Inflammatory macrophage (primary cell): ENCODE measurements at places on chromosomes 3 and 15.

- no peak for DNase-seq
Measured at GRCh38 chr3:67781871-67782270, 127.5 kb upstream of the SUCLG2 start.

DNA sequence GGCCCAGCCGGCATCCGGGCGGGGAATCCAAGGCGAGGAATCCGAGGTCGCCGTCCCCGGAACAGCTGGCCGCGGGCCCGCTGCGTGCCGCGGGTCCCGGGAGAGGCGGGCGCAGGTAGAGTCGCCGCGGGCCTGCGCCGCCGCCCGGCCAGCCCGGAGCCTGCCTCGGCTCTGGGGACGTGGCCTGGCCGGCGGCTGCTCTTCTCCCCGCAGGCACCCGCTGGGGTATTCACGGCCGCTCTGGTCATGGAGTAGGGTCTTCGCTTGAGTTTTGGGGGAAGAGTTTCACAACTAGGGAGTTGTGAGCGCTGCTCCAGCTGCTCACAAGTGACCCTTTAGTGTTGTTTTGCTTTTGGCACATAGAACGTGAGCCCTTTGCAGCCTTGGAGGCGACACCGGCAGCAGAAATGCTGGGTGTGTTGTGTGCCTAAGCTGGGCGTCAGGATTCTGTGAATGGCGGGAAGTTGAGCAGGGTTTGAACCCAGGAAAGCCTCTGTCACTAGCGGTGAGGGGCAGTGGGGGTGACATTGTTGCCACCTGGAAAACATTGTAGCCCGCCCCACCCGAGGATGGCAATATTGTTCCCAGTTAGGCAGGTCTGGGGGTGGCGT, 4.0 kb downstream of the TRIM71 start:
- no peak for DNase-seq

GRCh38 chr3:80733522-80734176, 965.9 kb upstream of the ROBO1 start:
- peak; percentile 20 for DNase-seq

DNA sequence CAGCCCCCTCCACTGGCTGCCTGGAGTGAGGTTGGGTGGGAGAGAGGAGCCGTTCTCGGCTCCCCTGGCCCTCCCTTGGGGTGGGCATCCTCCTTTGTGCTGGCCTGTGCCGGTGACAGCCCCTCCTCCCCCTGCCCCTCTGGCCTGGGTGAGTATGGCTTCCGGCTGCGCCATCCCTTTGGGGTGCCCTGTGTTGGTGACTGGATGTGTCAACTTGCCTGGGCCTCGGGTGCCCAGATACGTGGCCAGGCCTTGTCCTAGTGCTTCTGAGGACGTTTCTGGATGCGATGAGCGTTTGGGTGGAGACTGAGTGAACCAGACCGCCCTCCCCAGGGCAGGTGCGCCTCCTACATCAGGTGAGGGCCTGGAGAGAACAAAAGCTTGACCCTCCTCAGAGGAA, 59.7 kb downstream of the PLXNA1 start:
- no peak for DNase-seq

- DNase-seq = peak; percentile 67
Measured at GRCh38 chr3:39189959-39190269, 2.5 kb downstream of the XIRP1 start.

GRCh38 chr15:68693071-68693470, 114.3 kb downstream of the CORO2B start:
- DNase-seq = no peak

DNA sequence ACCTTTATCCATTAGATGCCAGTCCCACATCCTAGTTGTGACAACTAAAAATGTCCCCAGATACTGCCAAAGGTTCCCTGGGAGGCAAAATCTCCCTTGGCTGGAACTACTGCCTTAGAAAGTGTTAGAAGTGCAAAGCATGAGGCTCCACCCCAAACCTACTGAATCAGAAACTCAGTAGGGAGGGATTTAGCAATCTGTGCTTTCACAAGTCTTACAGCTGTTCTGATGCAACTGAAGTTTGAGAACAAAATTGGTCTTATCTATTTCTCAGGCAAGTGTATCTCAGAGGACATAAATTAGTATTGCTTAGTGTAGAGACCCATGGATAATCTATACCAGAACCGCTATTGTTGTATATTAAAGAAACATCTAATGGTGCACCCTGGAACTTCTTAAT, 70.2 kb downstream of the CLDN1 start:
- peak; percentile 86 for DNase-seq

GRCh38 chr3:49119439-49119838, 1.2 kb downstream of the USP19 start:
- no peak for DNase-seq

- peak; percentile 48 for DNase-seq
Measured at GRCh38 chr15:51132384-51133139, 37.9 kb upstream of the TNFAIP8L3 start.

- peak; percentile 64 for DNase-seq
Measured at GRCh38 chr3:152471814-152472671, 203.3 kb downstream of the MBNL1 start.
